M059J (cell line): ENCODE measurements at places on chromosomes 12 and 14.

DNA sequence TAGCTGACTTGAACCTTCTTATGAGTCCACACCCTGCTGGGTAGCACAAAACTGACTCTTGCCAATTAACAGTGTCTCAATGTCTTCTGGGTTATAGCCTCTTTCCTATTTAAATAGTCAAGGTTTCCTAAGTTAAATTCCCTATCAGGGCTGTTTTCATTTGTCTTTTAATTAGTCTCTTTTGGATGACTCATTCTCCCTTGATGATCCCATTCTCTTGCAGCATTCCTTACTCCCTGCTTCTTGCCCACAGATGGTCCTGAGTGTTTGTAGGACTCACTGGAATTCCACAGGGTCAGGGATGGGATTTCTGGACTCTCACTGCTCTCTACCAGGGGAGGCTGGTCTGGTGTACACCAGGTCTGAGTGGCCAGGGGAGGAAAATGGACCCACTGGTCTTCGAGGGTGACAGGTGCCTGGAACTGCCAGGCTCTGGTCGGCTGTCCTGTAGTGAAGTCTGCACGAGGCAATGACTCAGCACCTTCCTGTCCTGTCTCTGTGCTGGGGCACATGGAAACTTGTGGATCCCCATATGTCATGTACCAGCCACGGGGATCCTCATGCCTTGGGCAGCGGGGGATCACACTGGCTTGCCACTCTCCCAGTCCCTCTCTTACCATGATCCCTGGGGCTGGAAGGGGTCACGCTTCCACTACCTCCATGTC, 236.5 kb upstream of the PELI2 start:
- peak; percentile 44 for DNase-seq

- peak; percentile 38 for DNase-seq
These were observed 17.0 kb downstream of the OR8S1 start for GRCh38 chr12:48542300-48542928.

DNA sequence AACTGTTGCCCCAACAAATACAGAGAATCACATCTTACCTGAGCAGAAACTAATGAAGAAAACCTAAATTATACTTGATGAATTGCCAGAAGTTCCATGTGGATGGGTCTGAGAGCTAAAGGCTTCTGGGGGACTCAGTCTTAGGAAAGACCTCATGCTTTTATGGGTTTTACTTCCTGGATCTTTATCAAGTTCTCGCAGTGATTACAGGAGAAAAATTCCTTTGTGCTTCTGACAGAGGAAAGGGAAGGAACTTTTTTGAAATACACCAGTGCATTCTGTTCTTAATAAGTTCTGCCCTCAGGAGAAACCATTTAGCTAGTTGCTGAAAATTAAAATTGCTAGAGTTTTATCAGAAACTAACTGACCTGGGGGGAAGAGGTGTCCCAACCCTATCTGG, 203.9 kb upstream of the KITLG start:
- no peak for DNase-seq

DNA sequence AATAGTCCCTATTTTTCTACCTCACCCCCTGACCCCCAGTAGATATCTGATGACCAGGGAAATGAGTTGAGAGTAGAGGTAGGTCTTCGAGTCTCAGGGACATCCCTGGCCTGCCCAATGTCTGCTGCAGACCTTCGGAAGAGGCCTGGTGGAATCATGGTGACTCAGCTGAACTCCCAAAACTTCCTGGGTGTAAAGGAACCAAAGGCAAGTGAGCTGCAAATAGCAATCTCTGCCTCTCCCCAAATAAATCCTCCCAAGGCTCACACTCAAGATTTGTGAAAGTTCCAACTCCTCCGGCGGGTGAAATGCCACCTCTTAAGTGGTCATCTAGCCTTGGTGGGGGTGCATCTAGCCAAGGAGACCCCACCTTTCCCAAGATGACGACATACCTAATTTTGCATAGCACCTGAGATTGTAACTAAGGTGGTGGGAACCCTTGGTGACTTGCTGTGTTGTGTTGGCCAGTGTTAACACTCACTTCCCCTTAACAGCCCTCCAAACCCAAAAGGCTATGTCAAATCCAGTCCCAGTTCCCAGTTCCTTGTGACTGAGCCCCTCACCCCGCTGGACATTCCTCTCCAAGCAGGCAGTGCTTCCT, 6.3 kb downstream of the ZFP36L1 start:
- DNase-seq = peak; percentile 87

- no peak for DNase-seq
These were observed 907.0 kb downstream of the BCL11B start for GRCh38 chr14:98364961-98365360.

DNA sequence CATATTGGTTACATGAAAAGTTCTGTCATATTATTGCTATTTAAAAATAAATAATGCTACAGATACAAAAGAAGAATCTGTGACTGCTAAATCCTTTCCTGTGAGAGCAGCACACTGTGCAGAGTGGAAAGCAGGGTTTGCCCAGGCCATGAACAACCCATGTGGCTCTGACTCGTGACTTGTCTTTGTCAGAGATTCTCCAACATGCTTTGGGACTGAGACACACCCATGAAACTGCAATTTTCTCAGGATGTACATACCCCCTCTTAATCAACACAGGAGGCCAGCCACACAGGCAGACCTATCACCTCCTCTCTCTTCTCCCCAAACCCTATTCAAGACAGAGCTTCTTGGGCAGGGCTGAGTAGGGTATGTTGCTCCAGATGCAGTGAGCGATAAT, 96.8 kb upstream of the NTF3 start:
- peak; percentile 14 for DNase-seq

GRCh38 chr12:93592641-93593406, 20.3 kb downstream of the SOCS2 start:
- peak; percentile 77 for DNase-seq

DNA sequence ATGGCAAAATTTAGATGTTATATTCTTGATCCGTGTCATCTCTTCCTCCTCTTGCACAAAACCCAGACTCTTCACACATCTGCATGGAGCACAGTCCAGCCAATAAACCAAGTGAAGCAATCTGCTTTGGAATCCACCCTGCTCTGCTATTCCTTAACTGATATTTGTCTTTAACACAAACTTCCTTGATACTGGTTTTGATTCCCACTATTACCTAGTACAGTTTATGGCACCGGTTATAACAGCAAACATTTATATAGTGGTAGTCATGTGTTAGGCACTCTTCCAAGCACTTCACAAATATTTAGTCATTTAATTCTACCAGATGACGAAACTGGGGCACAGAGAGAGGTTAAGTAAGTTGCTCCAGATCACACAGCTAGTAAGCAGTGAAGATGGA, 12.5 kb downstream of the STYK1 start:
- DNase-seq = peak; percentile 48

DNA sequence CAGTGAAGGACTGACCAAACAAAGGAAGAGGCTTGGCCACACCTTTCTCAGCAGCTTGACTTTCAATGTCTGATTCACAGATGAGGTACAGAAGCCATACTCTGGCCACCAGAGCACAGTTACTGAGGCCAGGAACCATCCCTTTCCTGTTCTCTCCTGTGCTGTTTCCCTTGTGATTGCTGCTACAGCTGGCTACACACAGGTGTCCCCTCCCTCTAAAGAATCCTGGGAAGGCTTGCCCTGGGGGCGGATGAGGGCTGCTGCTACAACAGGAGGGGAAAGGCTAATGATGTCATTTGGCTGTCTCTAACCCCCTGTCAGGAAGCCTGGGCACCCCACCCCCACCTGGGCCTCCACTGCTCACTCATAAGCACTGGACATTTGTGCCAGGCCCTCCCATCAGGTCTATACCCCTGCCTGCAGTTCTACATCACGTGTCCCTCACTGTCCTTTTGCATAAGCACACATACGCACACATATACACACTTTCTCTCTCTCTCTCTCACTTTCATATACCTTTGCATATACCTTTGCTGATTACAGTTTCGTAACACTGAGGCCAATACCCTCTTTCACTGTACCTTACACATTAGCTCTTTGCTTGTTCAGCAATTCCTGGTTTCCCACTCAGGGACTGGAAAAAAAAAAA, 41.4 kb downstream of the PRPF40B start:
- DNase-seq = peak; percentile 75

GRCh38 chr12:107955966-107956643, 173.0 kb upstream of the WSCD2 start:
- DNase-seq = no peak

- no peak for DNase-seq
These were observed 266.8 kb upstream of the FKBP4 start for GRCh38 chr12:2528001-2528400.

GRCh38 chr14:68412505-68413465, 380.1 kb downstream of the ZFP36L1 start:
- peak; percentile 30 for DNase-seq

- DNase-seq = peak; percentile 34
These were observed 3.2 kb downstream of the AJUBA start for GRCh38 chr14:22978981-22979671.

- peak; percentile 12 for DNase-seq
These were observed 194.7 kb upstream of the FAR2 start for GRCh38 chr12:28954333-28954732.

DNA sequence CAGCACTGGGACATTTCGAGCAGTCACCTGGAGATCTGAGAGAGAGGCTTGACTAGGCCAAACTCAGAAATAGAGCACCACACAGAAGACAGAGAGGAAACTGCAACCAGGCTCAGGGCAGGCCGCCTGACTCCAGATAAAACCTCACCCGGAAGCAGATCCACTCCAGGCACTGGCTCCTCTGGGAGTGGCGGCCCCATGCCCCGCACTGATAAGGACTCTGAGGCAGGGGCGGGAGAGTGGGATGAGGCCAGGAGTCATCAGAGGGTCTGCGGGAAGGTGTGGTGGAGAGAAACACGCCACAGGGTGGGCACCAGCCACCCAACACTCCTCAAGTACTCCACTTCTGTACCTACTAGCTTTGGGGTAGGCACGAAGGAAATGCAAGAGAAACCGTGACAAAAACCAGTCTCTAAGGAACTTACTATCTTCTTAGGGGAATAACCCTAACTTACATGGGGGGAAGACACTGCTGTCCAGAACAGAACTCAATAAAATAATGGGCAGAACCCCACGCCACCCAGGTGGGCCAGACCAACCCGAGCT, 71.3 kb downstream of the CHGA start:
- no peak for DNase-seq

DNA sequence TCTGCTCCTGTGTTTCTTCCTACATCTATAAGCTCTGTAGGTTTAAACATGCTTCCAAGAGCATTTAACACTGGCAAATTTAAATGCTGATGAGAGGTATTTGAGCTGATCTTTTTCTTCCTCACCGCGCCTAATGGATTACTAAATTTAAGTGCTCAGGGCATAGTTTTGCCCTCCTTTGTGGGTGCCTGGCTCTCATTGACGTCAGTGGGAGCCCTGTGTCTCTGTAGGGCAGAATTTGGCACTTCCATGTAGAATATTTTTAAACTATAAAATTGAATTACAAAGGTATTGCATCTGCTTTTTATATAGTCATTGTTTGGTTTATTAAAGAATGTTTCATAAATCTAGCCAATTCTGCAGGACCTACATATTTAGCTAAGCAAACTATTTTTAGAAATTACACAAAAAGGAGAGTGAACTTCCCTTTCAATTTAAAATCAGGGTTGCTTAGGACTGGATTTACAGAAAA, 444.8 kb downstream of the AEBP2 start:
- peak; percentile 22 for DNase-seq
